ENCODE measurements at places on chromosomes 2 and 18.

DNA sequence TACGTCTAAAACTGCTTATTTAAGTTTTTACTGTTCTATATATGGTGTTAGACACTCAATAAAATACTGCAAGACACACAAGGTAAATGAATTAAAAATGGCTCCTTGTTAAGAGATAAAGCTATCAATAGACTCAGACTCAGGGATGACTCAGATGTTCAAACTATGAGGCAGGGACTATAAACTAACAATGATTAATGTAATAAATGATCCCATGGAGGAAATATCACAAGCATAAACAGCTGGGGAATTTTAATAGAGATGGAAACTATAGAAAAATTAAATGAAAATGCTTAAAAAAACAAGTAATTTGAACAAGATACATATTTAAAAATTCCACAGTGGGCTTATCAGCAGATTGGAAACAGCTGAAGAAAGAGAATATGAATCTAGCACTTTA is 650.8 kb downstream of the DCDC2C start:
- DNase-seq = no peak

- no peak for DNase-seq
Measured at GRCh38 chr18:37701967-37702366, 136.4 kb upstream of the CELF4 start.

DNA sequence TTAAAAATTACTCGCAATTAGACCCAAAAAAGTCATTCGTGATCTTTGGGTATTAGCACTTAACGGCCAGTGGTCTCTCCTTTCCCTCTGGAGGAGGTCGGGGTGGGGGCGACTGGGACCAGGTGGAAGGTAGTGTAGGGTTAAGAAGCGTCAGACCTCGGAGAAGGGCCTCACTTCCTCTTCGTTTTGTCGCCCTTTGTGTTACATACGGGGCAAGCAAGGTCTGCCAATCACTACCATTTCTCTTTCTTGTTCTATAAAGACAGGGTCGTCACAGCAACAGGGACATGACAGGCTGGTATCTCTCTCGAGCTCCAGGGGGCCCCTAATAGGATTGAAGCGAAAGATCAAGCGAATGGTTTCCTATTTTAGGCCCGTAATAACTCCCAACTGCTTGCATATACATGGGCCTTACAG is 136.6 kb downstream of the INSIG2 start:
- no peak for DNase-seq

- no peak for DNase-seq
Measured at GRCh38 chr2:9519250-9519649, 36.4 kb downstream of the ADAM17 start.

- DNase-seq = no peak
Measured at GRCh38 chr2:2244508-2244907, 86.6 kb downstream of the MYT1L start.

GRCh38 chr2:29496198-29496597 is 381.0 kb downstream of the CLIP4 start:
- no peak for DNase-seq

- no peak for DNase-seq
Measured at GRCh38 chr18:75130591-75131328, 78.2 kb downstream of the PTGR3 start.

DNA sequence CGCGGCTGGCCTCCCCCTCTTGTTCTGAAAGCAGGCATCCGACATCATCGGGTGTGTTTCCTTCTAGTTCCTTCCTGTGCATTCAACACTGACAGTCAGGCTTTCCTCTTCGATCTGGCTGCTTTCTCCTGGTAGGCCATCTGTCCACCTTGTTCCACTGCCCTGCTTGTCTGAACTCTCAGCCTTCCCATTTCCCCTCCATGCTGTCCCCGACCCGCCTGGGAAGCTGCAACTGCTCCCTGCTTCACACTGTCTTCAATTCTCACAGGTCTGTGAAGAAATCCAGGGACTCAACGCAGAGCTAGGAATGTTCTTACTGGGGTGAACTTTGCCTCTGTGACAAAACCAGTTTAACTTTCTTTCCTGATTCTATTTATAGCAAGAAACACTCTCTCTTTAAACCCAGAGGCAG is 43.0 kb downstream of the KIF3C start:
- no peak for DNase-seq

DNA sequence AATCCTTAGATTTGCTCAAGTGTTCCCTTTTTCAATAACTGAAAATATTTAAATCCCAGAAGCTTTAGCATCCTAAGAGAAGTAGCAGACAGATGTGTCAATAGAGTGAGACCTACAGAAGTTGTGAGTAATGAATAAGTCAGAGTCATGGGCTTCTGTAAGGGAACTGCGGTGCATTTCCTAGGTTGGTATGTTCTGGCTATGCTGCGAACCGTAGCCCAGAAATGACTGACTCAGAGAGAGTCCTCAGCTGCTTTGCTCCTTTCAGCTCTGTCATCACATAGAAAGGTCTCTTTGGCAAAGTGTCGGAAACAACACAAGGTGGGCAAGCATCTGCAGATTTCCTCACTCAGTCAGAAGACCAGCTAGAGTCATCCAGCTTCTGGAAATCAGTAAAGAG is 297.1 kb downstream of the ARHGAP15 start:
- no peak for DNase-seq

GRCh38 chr18:452816-453215 is 47.7 kb downstream of the COLEC12 start:
- DNase-seq = no peak

DNA sequence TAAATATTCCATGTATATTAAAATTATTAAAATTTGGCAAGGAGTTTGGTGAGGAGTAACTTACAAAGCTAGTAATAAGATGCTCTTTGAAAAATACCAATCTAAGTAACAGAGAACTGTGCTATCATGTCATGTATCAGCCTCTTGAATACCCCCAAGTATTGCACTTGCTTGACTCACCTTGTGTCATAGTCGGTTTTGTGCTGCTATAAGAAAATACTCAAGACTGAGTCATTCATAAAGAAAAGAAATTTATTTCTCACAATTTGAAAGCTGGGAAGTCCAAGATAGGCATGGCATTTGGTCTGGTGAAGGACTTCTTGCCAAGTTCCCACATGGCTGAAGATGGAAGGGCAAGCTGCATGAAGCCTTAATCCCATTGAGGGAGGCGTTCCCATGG is 179.2 kb downstream of the MEMO1 start:
- no peak for DNase-seq

- no peak for DNase-seq
Measured at GRCh38 chr2:60699617-60700016, 56.5 kb upstream of the PAPOLG start.

- no peak for DNase-seq
Measured at GRCh38 chr18:49067071-49067470, 116.3 kb upstream of the SMAD7 start.

GRCh38 chr2:128613876-128614275 is 295.2 kb upstream of the HS6ST1 start:
- no peak for DNase-seq

DNA sequence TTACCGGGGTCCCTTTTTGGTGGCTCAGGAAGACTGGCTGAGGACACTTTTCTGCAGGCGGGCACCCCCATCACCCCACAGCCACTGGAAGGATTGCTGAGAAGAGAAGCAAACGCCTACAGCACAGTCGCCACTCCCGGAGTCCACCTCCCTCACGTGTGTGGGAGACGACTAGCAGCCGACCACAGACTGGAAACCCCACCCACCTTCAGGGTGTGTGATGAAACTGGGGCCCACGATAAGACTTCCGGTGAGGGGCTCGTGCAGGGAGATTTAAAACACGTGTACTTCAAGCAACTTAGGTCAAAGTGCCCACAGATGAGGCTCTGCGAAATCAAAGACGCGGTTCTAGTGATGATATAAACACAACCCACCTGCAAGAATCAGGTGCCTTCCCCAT is 26.3 kb downstream of the MBP start:
- peak; percentile 48 for DNase-seq

GRCh38 chr2:54208364-54209240 is 47.4 kb downstream of the TSPYL6 start:
- DNase-seq = no peak

GRCh38 chr18:9753846-9754245 is 45.7 kb downstream of the RAB31 start:
- DNase-seq = no peak

- DNase-seq = no peak
Measured at GRCh38 chr2:149192427-149192826, 138.0 kb upstream of the LYPD6 start.

DNA sequence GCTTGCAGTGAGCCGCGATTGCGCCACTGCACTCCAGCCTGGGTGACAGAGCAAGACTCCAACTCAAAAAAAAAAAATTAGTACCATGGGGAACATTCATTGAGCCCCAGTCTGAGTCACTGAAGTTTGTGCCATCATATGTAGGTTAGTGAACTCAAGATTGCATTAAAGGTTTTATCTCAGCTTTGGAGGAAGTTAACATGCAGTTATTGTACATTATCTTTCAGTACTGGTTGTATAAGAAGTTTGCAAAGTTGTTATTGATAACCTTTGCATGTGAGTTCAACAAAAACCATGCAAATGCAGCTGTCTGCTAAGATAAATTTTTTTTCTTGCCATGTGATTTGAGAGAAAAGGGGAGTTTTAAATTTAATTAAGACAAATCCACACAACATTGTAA is 95.7 kb downstream of the MEIS1 start:
- DNase-seq = no peak

GRCh38 chr2:27398962-27399361 is 10.4 kb downstream of the PPM1G start:
- no peak for DNase-seq

DNA sequence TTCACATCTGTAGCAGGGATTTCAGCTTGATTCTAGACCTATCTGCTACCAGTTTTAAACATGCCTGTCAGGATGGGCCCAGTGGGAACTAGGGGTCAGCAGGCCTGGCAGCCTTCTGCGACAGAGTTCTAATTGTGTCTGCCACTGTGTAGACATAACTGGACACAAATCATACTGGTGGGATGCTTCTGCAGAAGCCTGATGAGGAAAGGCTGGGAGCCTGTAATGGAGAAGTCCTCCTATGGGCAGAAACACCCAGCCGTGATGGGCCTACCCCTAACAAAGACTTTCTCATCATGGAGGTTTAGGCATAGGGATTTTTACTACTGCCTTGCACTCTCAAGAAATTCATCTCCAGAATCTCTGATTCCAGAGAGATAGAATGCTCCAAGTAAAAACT is 166.9 kb downstream of the PDE11A start:
- DNase-seq = no peak

- no peak for DNase-seq
Measured at GRCh38 chr2:202360646-202361045, 15.5 kb upstream of the BMPR2 start.

GRCh38 chr2:63698786-63699548 is 110.2 kb downstream of the MDH1 start:
- DNase-seq = no peak

DNA sequence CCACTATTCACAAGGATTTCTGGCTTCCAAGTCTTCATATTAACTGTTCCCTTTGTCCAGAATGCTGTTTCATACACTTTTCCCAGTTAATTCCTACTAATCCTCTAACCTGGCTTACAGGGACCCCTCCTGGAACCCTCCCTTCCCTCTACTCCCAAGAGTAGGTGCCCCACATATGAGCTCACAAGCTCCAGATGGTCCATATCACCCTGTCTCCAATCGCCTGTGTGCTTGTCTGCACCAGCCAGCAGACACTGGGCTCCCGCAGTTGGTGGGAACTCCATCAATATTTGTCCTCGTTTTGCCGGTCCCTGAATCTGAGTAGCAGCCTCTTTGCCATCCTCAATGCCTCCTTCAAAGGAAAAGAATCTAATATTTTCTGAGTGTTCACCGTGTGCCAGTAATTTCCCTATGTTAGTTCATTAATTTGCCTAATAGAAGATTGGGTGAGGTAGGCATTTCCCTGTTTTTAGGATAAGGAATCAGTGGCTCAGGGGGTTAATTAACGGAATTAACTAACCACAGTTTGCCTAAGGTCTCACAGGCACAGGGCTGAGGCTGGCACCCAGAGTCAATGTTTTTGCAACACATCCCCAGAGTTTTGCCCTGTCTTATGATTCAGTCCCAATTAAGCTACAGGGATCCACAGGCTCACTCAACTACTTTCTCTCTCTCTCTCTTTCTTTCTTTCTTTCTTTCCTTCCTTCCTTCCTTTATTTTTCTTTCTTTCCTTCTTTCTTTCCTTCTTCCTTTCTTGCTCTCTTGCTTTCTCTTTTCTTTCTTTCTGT is 141.6 kb upstream of the CYP1B1 start:
- no peak for DNase-seq

DNA sequence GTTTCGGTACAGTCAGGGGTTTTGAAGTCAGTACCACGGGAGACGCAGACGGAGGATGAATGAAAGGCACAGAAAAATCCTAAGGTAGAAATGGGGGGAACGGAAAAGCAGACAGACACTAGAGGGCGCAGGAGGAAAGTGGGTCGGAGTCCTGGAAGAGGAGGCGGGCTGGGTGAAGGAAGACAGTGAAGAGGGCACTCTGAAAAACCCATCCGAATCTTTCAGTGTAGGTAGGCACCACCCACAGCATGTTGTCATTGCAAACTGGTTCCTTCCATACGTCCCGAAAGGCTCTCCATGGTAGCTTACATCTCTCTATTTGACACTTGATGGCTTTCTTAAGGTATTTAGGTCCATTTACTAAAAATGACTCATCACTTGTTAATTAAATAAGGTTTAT is 18.5 kb upstream of the ZNF236 start:
- DNase-seq = peak; percentile 47

GRCh38 chr18:57737400-57738060 is 65.6 kb downstream of the ATP8B1 start:
- DNase-seq = no peak

GRCh38 chr18:45009756-45010155 is 329.1 kb downstream of the SETBP1 start:
- no peak for DNase-seq

DNA sequence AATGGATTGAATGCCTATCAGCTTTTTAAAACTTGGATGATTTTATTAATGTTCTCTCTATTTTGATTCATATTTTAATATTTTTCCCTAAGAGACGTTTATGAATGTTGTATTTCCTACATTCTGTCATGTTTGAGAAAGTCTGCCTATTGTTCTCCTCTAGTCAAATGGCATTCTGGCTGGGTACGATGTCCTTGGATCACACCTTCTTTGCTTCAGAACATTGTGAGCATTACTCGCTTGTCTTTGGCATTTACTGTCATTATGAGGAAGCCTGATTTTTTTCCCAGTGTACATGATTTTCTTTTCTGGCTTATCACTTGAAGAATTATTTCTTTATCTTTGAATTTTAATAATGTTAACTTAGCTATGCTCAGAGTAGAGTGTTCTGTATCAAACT is 78.4 kb downstream of the CDC42EP3 start:
- no peak for DNase-seq

DNA sequence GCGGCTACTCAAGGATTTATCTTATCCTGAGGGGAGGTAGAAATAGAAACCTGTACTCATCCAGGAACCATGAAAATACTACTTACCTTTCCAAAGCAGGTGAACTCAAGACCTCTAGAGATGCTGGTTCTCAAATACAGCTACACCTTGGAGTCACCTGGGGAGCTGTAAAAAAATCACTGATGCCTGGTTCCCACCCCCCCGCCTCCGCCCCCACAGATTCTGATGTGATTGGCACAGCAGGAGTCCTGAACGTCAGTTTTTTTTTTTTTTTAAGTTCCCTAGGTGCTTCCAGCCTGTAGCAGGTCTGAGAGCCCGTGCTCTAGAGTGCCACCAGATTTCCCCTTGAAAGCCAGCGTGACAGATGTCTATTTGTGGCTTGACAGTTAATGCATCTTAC is 113.6 kb downstream of the MRO start:
- no peak for DNase-seq

All from activated T-helper 1 cell treated with anti-CD3 and anti-CD28 coated beads, Interleukin-2, amount 50 U/mL, for 16 hours (primary cell).